Activated T-helper 1 cell treated with anti-CD3 and anti-CD28 coated beads, Interleukin-2, amount 50 U/mL, for 16 hours (primary cell): ENCODE measurements at places on chromosomes 3 and 15.

GRCh38 chr15:59736181-59736580 lies 47.1 kb upstream of the BNIP2 start:
- no peak for DNase-seq

DNA sequence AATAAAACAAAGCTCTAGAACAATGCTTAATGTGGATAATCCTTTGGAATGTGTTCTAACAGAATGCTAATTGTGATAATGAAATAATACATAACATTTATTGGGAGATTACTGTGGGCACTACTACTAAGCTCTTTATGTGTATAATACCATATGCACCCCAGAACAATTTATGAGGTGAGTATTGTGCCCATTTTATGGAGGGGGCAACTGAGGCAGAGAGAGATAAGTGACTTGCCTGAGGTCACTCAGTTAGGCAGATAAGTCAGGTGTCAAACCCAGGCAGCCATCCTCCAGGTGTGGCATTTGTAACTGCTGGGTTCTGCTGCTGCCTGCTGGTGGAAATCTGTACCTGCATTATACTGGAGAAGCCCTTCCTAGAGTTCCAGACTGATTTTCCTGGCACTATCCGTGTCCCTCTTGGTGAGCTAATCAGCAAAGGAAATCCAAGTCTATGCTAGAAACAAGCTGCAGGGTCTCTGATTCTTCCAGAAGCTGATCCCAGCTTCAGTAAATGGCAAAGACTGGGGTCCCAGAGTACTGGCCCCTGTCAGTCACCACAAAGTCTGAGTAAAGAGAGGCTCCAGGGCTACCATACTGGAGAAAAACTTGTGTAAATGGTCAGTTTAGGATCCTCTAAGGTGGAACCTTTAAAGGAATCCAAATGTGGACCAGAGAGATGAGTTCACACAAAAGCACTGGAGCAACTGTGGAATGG lies 22.6 kb upstream of the RBP1 start:
- DNase-seq = no peak

- DNase-seq = no peak
Observed at GRCh38 chr15:68195336-68196112, 9.6 kb downstream of the CALML4 start.

DNA sequence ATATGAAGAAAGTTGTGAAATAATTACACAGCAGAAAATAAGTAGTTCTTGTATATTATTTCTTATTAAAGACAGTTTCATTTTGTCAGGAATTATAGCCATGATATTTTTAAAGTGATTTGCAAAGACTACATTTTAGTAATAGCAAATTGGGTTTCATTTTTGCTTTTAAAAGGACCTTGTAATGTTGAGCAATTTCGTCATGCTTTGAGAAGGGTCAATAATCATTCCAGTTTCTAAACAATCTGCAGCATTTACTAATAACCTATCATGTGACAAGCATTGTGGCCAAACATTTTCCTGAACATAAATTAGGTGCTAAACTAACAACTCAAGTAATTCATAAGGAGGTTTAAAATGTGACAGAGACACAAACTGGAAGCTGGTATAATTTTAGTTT lies 214.4 kb upstream of the CBLB start:
- DNase-seq = no peak

DNA sequence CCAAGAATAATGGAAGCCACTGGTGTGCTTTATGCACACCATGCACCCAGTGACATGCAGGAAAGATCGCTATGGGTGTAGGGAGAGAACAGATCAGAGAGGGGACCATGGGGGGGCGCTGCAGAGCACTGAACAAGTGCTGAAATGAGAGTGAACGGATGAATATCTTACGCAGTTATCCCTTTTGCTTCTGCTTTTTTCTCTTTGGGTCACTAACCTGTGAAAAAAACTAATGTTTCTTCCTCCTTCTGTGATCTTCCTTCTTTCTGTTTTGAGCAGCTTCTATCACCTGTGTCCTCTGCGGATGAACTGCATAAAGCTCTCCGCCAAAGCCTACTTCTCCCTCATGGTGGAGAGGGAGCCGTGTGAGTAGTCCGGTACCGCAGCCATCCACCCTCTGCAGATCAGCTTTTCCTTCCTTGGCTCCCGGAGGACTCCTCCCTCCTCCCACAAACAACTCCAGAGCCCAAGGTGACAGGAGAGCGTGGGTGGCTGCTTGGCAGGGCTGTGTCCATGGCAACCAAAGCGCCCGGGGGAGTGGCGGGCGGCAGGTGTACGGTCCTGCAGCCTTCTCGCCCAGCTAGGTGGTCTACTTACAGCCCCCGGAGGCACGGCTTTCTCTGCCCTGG lies 106.2 kb downstream of the DGKG start:
- no peak for DNase-seq

DNA sequence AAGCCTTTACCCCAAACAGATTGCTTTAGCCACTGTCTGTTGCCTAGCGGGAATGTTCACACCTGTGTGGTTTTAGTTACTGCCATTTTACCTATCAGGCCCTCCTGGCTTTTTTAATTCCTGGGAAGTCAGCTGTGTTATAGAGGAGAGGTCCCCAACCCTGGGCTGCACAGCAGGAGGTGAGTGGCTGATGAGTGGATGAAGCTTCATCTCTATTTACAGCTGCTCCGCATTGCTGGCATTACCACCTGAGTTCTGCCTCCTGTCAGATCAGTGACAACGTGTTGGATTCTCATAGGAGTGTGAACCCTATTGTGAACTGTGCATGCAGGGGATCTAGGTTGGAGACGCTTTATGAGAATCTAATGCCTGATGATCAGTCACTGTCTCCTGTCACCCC lies 127.0 kb downstream of the MBNL1 start:
- DNase-seq = no peak

GRCh38 chr3:141067206-141067974 lies 16.2 kb downstream of the SPSB4 start:
- no peak for DNase-seq

DNA sequence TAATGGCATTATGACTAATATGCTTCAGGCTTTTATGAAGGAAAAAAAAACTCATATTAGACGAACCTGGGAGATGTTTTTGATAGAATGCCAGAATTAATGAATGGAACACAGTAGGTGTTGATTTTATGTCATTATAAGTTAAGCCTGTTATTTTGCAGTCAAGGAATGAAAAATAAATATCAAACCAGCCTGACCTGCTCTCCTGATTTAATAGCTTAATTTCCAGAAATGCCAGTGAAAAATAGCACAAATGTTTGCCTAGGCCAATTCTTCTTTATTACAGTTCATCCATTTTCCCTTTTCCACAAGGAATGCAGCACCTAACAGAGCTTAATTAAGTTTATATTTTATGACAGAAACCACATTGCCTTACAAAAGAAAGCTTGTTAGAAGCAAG lies 292.0 kb downstream of the TBL1XR1 start:
- DNase-seq = no peak

GRCh38 chr15:90563463-90563862 lies 33.7 kb downstream of the CRTC3 start:
- DNase-seq = no peak

DNA sequence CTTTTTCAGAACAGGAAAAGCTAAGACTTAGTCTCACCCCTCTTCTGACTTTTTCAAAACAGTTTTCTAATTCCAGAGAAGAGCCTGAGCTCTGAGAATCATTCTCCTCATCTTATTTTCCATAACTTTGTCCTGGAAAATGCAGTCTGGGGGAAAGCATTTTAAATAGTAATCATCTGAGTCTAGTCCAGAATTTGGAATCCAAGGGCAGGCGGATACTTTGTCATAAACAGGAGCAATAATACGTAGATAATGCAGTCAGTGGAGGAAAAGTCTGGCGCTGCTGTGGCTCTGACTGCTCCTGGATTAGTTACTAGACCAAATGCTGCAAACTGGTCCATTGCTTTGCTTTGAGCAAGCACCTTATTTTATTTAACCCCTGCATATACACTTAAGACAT lies 285.0 kb downstream of the THSD4 start:
- DNase-seq = no peak

GRCh38 chr15:74328331-74329056 lies 39.0 kb downstream of the CYP11A1 start:
- DNase-seq = no peak

- DNase-seq = no peak
Observed at GRCh38 chr3:77799278-77799677, 759.4 kb downstream of the ROBO2 start.

- no peak for DNase-seq
Observed at GRCh38 chr15:32698773-32699390, 18.9 kb upstream of the GREM1 start.

- DNase-seq = no peak
Observed at GRCh38 chr15:64837502-64837901, 4.2 kb upstream of the PLEKHO2 start.

GRCh38 chr15:53203454-53203853 lies 413.3 kb upstream of the ONECUT1 start:
- no peak for DNase-seq

DNA sequence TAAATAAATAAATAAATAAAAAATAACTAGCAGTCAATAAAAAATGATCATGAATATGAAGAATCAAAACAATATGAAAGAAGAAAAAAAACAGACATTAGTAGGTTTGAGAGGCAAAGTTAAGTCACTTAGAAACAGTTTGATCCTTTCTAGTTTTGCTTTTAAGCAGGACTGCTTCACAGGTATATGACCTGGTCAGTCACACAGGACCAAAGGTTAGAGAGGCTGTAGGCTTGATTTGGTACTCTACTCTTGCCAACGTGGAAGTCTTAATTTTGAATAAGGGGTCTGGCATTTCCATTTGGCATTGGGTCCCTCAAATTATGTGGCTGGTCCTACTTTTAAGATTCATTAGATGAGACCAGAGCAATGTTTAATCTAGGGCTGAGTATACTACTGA lies 441.7 kb upstream of the NECTIN3 start:
- no peak for DNase-seq

- no peak for DNase-seq
Observed at GRCh38 chr3:123282461-123282860, 80.7 kb downstream of the SEC22A start.

- DNase-seq = no peak
Observed at GRCh38 chr3:72999951-73000350, 3.3 kb downstream of the PPP4R2 start.

DNA sequence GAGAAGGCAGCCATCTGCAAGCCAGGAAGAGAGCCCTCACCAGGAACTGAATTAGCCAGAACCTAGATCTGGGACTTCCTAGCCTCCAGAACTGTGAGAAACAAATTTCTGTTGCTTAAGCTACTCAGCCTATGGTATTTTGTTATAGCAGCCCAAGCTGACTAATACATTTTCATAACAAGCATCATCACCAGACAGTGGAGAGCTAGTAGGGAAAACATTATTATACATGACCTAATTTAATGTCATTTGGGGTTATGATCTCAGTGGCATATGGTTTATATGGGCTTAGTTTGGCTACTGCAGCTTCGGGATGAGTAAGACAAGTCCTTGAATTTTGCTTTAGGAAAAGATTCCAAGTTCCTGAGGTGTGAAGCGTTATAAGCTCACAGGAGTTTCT lies 35.6 kb downstream of the LNP1 start:
- no peak for DNase-seq

- DNase-seq = no peak
Observed at GRCh38 chr15:60568301-60568742, 89.4 kb upstream of the ICE2 start.

DNA sequence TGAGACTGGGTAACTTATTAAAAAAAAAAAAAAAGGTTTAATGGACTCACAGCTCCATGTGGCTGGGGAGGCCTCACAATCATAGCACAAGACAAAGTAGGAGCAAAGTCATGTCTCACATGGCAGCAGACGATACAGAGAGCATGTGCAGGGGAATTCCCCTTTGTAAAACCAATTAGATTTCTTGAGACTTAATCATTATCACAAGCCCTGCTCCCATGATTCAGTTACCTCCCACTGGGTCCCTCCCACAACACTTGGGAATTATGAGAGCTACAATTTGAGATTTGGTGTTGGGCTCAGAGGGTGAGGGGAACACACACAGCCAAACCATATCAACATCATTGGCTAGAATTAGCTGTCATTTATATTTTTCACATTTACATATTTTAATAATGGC lies 221.0 kb downstream of the RSRC1 start:
- no peak for DNase-seq

DNA sequence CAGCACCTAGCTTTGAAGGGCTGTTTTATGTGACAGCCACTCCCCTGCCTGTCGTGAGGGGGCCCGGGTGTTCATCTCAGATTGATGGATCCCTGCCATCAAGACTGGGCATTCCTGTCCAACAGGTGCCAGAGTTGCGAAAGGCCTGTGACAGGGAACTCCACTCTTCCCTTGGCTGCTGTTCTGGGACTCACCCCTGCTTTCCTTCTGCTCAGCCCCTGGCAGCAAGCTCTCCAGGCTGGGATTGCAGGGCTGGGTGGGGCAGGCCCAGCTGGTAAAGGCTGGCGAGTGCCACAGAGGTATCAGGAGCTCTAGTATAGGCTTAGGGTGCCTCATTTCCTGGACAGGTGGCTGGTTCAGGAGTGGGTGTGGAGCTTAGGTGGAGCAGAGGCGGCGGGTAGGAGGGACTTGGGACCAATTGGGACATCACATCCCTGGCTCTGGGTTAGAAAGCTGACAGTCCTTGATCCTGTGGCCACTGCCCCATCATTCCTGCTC lies at the start of gene PLA2G4B:
PLA2G4B (plus strand) TSS at position 448 of the 498 bp plus-strand sequence. CDS start 67 bp downstream, outside the sequence.
- DNase-seq = no peak

GRCh38 chr15:99427210-99427609 lies 138.6 kb upstream of the MEF2A start:
- no peak for DNase-seq

DNA sequence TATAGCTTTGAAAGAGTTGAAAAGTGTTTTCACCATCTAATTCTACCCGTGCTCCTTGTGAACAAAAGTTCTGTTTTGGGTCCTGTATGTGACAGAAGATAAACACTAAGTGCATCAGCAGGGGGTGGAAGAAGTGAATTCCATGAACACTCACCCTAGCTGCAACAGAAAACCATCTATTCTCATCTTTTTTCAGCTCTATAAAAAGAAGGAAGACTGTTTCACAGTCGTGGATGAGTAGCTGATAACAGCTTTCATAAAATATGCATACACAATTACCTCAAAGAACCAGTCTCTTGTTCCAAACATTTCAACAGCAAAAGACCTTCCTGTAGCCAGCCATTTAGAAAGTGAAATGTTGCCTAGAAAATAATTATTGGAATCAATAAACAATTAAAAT lies 281.7 kb upstream of the RASGRP1 start:
- DNase-seq = no peak

DNA sequence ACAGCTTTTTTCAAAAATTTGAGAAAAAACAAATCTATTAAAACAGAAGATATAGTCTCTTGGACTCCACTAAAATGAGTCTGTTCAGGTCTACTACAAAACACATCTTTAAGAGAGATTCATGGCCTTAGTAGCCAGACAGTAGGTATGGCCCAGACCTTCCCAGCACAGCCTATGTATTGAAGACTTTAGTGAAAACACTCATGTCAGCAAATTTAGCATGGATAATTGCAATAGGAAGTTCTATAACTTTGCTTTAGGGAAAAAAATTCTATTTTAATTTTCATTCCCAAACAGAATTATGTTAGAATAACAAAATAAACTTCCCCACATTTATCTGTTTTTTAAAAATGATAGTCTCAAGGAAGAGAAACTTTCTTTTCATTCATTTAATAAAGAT lies 976.6 kb downstream of the FHIT start:
- no peak for DNase-seq

GRCh38 chr3:189966843-189967242 lies 153.9 kb downstream of the P3H2 start:
- DNase-seq = no peak
